Stimulated activated naive CD4-positive, alpha-beta T cell (primary cell): ENCODE measurements at places on chromosomes 6 and 20.

GRCh38 chr6:104949206-104949605 lies 7.7 kb upstream of the LIN28B start:
- DNase-seq: no peak

DNA sequence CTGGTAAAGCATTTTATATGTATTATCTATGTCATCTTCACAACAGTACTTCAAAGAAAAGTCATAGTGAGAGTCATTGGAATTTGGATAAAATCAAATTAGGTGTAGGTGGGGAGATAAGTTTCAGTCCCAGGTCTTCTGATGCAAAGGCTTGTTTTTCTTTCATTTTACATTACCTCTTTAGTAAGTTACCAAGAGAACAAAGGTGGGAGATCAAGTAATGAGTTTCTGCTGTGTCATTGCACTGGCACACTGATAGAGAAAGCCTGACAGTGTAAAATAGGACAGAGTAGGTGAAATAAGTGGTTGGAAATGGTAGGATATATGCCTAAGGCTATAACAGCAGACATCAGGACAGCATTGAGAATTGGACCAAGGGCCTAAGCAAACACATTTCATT lies 250.4 kb downstream of the NKAIN2 start:
- no peak for DNase-seq

DNA sequence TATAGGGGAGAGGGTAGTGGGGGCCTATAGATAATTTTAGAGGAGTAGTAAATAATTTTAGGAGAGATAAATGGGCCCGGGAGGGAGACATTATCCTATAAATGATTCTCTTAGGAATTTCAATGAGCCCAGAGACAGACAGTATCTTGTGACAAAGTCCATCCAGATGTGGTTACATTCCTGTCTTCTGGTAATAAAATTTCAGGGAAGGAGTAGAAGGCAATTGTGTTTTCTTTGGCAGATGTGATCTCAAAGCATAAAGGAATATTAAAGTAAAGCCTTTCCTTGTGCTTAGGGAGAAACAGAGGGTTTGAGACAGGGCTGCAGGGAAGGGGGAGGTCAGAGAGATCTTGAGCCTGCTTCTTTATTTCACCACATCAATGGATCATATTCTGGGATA lies 979.8 kb upstream of the GJE1 start:
- DNase-seq: no peak

- DNase-seq: no peak
These were observed 132.4 kb downstream of the CFAP61 start for GRCh38 chr20:20184706-20185105.

DNA sequence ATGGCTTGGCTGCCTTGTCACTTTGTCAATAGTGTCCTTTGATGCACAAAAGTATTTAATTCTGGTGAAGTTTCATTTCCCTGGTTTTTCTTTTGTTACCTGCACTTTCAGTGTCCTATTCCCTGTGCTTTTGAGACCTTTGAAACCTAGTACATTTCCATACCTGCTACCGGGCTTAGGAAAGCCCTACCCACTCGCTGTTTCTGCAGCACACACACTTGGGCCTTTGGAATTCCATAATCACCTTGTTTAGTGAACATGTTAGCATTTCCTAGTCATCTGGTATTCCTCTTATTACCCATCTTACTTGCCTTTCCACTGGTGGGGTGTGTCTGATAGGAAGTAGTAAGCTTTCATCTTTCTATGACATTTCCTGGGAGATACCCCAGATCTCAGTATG lies 19.3 kb upstream of the SYNDIG1 start:
- DNase-seq: no peak

DNA sequence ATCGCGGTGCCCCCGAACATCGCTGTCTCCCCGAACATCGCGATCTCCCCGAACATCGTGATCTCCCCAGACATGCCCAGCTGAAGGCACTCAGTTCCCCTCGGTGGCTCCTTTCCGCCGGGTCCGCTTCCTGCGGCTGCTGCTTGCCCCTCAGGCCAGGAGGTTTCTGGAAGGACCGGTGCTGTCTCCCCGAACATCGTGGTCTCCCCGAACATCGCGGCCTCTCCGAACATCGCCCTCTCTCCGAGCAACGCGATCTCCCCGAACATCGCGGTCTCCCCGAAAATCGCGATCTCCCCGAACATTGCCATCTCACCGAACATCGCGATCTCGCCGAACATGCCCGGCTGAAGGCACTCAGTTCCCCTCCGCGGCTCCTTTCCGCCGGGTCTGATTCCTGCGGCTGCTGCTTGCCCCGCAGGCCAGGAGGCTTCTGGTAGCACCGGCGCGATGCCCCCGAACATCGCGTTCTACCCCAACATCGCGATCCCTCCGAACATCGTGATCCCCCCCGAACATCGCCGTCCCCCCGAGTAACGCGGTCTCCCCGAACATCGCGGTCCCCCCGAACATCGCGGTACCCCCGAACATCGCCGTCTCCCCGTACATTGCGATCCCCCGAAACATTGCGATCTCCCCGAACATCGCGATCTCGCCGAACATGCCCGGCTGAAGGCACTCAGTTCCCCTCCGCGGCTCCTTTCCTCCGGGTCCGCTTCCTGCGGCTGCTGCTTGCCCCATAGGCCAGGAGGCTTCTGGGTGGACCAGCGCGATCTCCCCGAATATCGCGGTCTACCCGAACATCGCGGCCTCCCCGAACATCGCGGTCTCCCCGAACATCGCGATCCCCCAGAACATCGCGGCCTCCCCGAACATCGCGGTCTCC lies 808 bp downstream of the ULBP1 start:
- DNase-seq: no peak

DNA sequence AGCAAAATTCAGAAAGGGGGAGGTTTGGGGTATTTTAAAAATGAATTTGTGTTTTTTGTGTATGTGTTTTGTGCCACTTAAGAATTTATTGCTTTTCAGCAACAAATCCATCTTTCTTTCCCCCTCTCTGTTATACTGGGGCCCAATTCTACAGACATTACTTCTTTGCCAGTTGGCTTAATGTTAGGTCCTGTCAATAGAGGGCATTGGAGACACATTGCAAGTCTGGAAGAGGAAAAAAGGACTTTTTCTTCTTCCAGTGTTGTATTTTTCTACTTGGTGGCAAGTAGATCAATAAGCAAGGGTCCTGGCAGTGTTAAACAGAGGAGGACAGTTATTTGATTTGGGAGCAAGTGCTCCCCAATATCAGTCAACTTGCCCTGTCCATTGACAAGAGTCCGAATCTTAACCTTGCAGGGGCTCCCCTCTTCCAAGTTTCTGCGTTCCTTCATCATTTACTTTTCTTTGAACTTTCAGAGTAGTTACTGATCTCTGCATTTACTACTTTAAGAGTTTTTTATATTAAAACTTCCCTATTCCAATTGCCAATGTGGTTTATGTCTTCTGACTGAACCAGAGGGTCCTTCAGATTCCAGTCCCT lies 23.4 kb downstream of the SCML4 start:
- no peak for DNase-seq

- no peak for DNase-seq
These were observed 217.5 kb downstream of the TINAG start for GRCh38 chr6:54525731-54526130.
